Iris pigment epithelial cell (primary cell): ENCODE measurements at places on chromosomes 7 and 10.
A peak's percentile ranks its signal among the peaks of the same experiment; 100 is the strongest.

GRCh38 chr10:75553550-75553949, 122.1 kb downstream of the LRMDA start:
- no peak for DNase-seq

DNA sequence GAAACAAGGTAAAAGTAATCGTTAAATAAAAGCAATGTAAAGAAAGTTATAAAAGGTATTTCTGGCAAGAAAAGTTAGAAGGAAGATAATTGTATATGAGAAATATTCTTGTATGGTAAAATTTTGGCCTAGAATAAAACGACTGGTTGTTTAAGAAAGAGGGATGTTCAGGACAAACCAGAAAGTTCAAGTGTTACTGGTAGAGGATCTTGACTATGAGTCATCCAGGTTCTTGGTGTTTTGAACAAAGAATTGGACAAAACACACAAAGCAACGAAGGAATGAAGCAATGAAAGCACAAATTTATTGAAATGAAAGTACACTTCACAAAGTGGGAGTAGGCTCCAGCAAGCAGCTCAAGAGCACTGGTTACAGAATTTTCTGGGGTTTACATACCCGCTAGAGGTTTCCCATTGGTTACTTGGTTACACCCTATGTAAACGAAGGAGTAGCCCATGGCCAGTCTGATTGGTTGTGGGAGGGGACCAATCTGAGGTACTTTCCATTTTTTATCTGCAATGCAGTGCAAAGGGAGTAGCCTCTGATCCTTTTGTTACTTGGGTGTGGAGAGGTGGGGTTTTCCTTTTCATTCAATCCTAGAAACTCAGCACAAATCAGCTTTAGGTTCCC, 22.4 kb upstream of the GARS1 start:
- DNase-seq: peak; percentile 23

DNA sequence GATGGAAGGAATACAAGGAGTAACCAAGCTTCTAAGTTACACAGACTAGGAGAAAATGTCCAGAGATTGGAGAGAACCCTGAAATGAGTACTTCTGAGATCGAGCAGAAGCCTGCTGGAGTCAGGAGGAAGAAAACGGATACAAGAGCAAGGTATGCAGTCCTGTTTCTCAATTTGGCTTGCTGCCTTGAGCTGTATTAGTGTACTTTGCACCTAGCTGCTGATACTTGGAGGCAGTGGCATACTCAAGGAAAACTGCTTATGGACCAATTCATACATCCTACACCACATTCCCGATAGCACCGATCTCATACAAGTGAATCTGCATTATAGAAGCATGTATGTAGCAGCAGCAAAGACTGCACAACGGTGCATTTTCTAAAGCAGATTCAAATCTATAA, 14.4 kb downstream of the PIP4K2A start:
- no peak for DNase-seq

GRCh38 chr7:52961084-52961483, 74.3 kb upstream of the POM121L12 start:
- DNase-seq: no peak

- DNase-seq: peak; percentile 37
These were observed 15.4 kb downstream of the TFAM start for GRCh38 chr10:58400609-58401008.

DNA sequence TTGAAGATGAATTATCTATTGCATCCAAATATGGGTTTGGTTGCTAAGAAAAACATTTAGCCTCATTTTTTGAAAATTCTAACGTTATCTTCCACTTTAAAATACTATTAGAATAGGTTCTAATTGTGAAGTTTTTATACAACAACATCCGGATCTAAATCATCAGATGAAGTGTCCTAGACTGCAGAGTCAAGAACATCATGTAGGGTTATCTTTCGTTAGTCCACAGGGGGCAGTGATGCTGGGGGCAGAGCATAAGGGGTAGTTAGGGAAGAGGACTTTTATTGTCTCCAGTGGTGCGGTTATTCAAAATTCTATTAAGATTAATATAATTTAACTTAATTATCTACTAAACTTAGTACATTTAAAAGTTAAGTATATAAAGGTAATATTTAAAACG, 990.6 kb upstream of the PHF14 start:
- DNase-seq: no peak

- peak; percentile 58 for DNase-seq
These were observed 37.0 kb downstream of the GPR37 start for GRCh38 chr7:124728610-124729009.

DNA sequence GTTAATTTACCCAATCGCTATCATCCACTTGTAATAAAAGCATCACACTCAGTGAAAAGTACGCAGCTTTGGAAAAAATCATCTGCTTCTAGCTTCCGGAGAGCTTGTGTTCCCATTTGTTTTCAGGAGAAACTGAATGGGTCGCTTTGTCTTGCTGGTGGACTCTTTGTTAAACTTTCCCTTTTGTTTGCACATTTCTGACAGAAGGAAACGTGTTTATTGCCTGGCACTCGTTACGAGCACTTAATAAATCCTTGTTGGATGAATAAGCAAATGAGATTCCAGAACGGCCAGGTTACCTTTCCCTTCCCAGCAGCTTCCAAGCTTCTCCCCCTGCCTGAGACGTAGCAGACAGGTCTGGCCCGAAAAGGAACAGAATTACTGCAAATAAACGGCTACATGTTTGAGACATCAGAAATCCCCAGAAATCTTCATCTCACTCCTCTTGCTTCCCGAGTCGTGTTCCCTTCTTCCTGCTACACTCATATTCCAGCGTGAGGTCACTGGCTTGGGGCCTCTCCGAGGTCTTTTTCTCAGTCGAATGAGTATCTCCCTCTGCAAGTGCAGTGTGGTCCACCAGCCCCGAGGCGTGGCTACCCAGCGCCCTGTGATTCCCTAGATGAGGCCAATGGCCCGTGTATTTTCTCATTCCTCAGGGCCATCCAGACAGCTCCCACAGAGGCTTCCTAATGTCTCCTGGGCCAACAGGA, 167.2 kb downstream of the FRMD4A start:
- no peak for DNase-seq

DNA sequence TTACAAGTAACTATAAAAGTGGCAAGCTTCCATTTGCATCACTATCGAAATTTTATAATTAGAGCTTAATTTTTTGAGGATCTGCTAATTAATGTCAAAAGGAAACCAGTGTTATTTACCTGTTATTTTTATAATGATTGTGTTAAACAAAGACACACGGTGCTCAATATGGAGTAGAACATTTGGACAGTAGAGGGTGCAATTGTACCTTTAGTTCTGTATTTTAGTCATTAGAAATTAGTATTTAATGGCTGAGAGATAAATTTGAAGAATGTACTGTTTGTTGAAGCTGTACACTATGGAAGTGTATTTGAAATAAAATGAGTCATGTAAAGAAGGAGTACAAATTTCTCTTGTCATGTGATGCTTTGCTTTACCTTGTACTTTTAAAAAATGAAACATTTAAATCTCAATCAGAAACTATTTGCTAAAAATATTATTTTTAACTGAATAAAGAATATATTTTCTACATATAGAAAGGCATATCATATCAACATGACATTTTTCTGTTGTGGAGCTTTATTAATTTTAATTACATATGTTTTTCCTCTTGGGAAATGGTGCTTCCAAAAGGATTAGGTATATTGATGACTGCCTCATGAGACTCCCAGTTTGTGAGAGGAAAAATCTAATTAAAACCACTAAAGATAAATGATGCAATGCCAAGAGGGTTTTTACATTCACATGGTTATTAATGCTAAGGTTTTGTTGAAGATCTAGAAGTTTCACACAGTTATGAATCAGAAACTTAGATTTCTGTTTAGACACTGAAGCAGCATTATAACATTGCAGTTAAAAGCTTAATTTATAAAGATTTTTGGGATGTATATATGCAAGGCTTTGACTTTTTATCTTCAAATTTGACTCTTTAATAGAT, 10.4 kb upstream of the PRKG1 start:
- peak; percentile 57 for DNase-seq

GRCh38 chr7:132387596-132387995, 188.7 kb downstream of the PLXNA4 start:
- no peak for DNase-seq

- peak; percentile 57 for DNase-seq
These were observed 20.8 kb downstream of the CYTH3 start for GRCh38 chr7:6251653-6252052.

- no peak for DNase-seq
These were observed 116.5 kb upstream of the PRPS1L1 start for GRCh38 chr7:18144166-18144565.

DNA sequence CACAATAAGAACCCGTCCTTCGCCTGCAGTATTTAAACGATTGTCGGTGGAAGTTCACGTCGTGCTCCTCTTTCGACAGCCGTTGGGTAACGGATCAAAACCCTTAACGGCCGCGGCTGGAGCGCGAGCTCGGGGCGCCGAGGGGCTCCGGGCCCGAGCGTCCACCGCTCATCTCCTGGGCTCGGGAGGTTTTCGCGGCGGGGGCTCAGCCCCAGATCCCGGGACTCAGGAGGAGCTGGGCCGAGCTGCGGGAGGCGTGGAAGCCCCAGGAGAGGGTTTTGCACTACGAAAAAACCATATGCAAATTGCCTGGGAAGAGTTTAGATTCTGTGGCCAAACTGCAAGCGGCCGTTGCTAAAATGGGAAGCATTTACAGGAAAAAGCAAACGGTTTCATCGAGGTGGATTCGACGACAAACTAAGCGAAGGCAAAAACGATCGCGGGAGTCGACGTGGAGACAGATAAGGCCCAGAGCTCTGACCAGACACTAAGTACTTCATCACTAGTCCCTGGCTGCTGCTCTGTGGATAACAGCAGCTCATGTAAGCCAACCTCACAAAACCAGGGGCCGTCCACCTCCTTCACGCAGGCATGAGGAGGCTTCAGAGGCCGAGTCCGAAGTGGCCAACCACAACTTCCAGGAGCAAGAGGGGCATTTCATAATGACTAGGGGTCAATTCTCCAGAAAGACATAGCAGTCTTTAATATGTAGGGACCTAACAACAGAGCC, 129.7 kb downstream of the MARCHF5 start:
- peak; percentile 4 for DNase-seq

DNA sequence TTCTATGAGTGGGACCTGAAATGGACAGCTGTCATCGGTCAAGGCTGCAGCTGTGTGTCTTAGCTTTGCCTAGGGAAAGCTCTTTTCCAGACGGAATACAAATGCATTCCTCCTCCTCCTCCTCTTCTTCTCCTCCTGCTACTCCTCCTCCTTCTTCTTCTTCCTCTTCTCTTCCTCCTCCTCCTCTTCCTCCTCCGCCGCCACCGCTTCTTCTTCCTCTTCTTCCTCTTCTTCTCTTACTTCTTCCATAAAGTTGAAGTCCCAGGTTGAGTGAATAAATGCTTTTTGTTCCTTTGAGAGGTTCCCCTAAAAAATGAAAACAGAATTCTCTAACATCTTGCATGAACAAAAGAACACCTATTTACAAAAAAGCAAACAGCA, 28.7 kb downstream of the KLF6 start:
- DNase-seq: no peak

GRCh38 chr7:45460379-45460778, 113.8 kb upstream of the ADCY1 start:
- no peak for DNase-seq

DNA sequence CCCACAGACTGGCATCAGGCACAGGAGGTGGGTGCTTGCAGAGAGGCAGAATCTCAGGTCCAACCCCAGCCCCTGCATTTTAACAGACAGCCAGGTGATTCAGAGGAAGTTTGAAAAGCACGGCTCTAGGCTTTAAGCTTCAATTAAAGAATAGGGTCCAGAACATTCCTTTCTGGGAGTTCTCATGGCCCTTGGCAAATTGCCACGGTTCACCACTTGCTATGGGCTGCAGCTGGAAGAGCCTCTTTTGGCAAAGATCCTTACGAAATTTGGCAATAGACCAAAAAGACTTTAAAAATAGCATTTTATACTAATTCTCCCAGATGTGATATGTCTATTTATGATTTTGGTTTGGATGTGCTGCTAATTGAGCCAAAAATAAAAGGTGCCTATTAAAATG, 148.1 kb downstream of the ITGA8 start:
- DNase-seq: peak; percentile 71

- DNase-seq: no peak
These were observed 4.7 kb downstream of the RARRES2 start for GRCh38 chr7:150336746-150337145.

DNA sequence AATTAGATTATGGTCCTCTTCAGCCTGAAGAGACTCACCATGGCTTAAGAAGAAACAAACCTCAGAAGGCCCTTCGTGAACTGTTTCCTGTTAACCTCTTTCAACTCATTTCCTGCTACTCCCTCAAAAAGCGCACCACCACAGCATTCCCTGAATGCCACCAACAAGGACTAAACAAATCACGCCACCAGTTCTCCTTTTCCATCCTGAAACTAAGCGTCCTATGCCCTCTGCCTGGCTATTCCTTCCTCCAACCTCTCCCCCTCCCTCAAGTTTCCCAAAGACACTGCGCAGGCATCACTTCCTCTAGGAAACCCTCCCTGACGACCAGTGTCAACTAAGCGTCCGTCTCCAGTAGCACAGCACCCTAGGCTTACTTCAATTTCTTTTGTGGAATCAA, 12.0 kb downstream of the YWHAG start:
- peak; percentile 67 for DNase-seq

- peak; percentile 43 for DNase-seq
These were observed 37.3 kb downstream of the INPP5A start for GRCh38 chr10:132574783-132575319.

DNA sequence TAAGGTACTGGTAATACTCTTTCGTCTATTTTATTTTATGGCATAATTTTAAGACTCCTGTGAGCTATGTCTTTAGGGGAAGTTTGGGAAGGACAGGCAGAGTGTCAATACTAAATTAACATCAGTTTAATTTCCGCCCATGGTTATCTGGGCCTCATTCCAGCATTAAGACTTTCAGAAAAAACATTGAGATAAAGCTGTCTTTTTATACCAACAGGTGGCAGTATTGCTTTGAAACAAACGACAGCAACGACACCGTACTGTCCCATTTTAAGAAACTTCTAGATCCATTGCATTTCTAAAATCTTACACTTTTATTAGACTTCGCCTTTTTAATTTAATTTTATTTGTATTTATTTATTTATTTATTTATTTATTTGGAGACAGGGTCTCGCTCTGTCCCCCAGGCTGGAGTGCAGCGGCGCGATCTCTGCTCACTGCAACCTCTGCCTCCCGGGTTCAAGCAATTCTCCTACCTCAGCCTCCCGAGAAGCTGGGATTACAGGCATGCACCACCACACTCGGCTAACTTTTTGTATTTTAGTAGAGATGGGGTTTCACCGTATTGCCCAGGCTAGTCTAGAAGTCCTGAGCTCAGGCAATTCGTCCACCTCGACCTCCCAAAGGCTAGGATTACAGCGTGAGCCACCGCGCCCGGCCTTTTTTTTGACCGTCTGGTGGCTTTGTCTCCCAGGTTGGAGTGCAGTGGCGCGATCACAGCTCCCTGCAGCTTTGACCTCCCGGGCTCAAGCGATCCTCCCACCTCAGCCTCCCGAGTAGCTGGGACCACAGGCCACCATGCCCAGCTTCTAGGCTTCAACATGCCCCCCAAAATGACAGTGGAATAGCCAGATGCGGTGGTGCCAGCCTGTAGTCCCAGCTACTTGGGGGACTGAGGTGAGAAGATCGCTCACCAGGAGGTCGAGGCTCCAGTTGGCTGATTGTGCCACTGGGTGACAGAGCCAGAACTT, 78.7 kb upstream of the C1GALT1 start:
- peak; percentile 74 for DNase-seq

- no peak for DNase-seq
These were observed 1157.4 kb upstream of the AUTS2 start for GRCh38 chr7:68440866-68441265.

GRCh38 chr7:37040330-37040729, 316.0 kb upstream of the AOAH start:
- DNase-seq: no peak
